Bronchus fibroblast of lung (primary cell): ENCODE measurements at places on chromosomes 5 and 9. TPM values are rescaled to one million over a fixed set of nuclear protein-coding genes. Genes with fewer than 3 reads are reported as not detected.

The RAPGEF1 gene
- 14.5 and 18.0 TPM in 2 replicates for total RNA-seq

The TCOF1 gene
- total RNA-seq, result 37.2 and 42.4 TPM in 2 replicates

The SH3PXD2B gene
- 21.4 and 24.1 TPM in 2 replicates for total RNA-seq

The ASS1 gene
- 22.4 and 23.5 TPM in 2 replicates for total RNA-seq

The LARP1 gene
- total RNA-seq, result 64.7 and 67.8 TPM in 2 replicates

The IFNB1 gene
- total RNA-seq, result not detected in 2 replicates

The NR4A3 gene
- under 0.01 and 0.15 TPM in 2 replicates for total RNA-seq

The GCNT4 gene
- total RNA-seq, result 0.30 and 0.34 TPM in 2 replicates

The ADRB2 gene
- total RNA-seq, result 1.9 and 2.5 TPM in 2 replicates

The PRDM9 gene
- not detected in 2 replicates for total RNA-seq
